ENCODE measurements at places on chromosomes 12 and 14.

DNA sequence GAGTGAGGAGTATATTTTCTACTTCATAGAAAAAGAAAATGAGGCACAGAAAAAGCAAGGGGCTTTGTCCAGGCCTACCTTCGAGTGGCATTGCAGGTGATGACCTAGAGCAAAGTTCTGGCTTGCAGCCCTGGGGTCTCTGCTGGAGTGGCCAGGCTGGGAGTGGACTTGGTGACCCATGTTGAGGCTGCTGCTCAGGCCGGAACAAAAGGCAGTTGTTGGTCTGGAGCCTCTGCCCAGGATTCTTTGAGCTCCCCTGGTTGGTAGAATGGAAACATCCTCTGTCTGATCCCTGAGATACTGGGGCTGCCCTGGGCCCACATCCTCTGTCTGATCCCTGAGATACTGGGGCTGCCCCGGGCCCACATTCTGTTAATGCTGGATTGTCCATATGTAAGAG lies 86.1 kb downstream of the ADCK1 start:
- DNase-seq, result no peak

GRCh38 chr12:68932128-68932960 lies 627 bp downstream of the CPM start:
- no peak for DNase-seq

GRCh38 chr12:120136093-120136770 lies 19.7 kb upstream of the RAB35 start:
- DNase-seq, result no peak

GRCh38 chr14:23640524-23641141 lies 4.5 kb downstream of the DHRS2 start:
- DNase-seq, result no peak

- DNase-seq, result no peak
Measured at GRCh38 chr14:103434868-103435442, 49.7 kb downstream of the MARK3 start.

GRCh38 chr12:112684742-112685141 lies 106.8 kb upstream of the RPH3A start:
- DNase-seq, result no peak

DNA sequence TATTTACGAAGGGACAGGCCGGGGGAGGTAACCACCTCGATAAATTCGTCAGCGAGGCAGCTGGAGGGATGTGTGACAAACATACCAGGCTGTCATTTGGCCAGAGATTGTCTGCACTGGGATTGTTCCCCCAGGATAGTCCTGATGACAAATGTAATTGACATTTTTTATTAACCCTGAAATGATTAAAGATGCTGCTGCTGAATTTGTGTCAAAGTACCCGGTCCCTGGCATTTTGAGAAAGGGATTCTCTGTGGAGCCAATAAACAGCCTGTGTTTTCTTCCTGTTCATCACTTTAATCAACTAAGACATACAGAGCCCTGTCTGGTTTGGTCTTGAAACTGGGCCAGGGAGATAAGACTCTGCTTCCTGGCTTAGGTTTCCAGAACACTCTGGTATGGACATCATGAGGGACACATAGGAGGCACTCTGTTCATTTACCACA lies 117.6 kb downstream of the SLC25A47 start:
- no peak for DNase-seq

- DNase-seq, result no peak
Measured at GRCh38 chr14:85535991-85536832, 6.3 kb downstream of the FLRT2 start.

DNA sequence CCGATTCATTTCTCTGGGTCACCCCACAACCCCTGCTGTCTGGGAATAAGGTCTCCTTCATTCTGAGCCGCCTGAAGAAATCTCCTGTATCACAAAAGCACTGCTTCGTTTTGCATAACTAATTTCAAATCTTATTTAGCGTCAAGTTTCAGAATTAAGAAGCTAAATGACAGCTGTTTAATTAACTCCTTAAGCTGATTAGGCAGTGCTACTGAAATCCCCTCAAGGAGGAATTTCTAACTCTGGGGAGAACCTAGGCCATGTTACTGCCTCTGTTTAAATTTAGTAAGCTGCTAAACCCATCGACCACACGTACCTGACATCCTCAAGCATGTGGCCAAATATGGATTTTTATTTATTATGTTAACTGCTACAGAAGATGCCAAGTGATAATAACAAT lies 373.6 kb downstream of the GLT1D1 start:
- no peak for DNase-seq

DNA sequence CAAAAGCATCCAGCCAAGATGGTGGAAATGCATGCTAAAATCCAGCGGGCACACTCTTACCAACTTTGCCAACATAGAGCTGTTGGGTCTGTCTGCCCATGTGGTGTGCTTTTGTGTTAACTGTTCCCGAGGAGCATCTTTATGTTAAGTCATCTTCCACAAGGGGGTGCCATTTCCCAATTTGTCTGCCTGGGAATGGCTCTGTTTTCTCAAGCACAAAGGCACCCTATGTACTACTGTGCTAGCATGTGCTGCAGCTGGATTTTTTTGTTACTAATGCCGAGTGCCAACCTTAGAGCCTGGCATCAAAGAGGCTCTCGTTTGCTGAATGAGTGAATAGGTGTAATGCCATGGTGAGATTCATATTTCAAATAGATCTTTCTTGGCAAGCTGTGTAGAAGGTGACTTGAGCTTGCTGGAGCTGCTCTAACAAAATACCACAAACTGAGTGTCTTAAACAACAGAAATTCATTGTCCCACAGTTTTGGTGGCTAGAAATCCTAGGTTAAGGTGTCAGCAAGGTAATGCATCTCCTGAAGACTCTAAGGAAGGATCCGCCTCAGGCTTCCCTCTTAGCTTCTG lies 74.3 kb downstream of the TRHDE start:
- DNase-seq, result no peak

DNA sequence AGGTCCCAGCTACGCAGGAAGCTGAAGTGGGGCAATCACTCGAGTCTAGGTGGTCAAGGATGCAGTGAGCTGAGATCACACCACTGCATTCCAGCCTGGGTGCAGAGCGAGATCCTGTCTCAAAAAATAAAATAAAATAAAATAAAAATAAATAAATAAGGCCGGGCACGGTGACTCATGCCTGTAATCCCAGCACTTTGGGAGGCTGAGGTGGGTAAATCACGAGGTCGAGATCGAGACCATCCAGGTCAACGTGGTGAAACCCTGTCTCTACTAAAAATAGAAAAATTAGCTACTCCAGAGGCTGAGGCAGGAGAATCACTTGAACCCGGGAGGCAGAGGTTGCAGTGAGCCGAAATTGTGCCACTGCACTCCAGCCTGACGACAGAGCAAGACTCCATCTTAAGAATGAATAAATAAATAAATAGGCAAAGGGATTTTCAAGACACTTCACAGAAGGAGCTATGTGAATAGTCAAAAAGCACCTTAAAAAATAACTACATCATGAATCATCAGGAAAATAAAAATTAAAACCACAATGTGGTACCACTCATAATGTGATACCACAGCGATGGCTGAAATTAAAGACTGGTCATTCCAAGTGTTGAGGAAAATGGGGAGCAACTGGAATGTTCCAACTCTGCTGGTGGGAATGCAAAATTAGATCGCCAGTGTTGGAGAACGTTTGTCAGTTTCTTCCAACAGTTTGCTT lies 92.9 kb upstream of the TBX3 start:
- no peak for DNase-seq

DNA sequence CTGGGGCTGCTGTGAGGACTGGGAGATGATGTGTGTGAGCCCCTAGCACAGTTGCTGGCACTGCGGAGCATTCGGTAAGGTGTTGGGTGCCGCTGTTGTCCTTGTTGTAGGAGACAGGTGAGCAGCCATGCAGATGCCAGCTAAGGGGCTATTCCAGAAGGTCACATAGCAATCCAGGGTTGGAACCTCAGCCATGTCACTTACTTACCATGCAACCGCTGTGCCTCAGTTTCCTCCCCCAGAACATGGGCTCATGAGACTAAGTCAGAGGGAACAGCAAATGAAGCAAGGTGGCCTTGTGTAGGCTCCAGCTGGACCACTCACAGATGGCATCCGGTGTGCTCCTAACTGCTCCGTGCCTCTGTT lies 13.2 kb downstream of the DTX1 start:
- DNase-seq, result no peak

DNA sequence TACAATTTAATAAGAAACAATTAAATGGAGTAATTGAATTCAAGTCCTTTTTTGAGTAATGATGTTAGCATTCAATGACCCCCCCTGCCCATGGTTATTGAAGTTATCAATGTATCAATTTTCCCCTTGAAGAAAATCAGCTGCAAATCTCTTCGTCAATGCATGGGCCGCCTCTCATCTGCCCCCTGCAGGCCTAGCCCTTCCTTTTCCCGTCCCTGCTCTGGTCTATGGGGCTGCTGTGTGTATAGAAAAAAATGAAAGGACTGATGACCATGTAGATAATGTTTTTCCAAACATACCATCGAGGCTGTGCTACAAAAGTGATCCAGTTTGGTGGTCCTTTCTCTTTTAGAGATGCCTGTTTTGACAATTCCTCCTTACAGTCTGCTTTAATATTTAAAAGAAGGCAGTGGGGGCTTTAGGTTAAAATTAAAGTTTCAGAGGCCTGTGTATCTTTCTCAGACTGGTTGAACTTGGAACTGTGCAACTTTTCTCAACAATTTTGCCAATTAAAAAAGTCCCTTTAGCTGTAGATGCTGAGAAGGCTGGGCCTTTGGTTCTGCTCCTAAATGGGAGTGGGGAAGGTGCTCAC lies 98.4 kb downstream of the APAF1 start:
- DNase-seq, result no peak

DNA sequence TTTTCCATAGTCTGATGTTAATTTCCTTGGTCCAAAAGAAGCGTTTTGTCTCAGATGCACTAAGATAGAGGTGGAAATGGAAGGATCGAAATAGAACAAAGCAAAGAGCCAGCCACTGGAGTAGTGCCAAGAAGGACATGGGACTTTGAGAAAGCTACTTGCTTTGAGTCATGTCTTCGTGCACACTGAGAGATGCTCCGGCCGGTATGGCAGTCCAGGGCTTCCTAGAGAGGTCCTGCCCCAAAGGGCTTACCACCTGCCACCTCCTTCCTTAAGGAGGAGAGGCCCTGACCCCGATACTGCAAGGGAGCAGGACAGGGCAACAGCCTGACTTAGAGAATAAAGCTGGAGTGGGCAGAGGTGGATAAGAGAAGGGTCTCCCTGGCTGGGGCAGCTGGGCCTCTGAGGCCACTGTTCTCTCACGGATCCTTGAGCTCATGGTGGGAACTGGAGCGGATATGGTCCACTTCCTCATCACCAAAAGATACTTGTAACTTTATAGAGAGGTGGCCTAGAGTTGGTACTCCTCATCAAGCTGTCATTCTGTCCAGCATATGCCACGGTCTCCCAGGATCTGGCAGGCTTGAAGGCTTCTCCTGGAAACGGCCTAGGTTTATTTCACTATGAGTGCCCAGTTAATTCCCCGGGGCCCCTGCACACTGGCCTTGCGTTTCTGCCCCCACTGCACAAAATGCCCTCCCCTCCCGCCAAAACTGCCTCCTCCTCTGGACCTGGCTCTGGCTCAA lies 57.4 kb downstream of the FOXN3 start:
- no peak for DNase-seq

DNA sequence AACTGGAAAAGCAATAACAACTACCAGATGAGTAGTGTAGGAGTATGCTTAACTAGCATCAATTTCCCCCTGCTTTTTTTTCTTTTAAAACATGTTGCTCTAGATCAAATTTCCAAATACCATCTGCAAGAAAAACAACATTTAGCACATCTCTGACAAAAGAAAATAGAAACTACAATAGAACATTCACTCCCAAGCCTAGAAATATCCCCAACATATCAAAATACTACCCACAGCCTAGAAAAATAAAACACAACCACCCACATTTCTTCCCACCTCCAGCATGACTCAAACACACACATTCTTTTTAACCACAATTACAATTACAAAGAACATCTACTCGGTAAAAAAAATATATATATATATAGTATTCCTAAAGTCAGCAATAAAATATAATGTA lies 120.0 kb downstream of the PPFIA2 start:
- DNase-seq, result no peak

DNA sequence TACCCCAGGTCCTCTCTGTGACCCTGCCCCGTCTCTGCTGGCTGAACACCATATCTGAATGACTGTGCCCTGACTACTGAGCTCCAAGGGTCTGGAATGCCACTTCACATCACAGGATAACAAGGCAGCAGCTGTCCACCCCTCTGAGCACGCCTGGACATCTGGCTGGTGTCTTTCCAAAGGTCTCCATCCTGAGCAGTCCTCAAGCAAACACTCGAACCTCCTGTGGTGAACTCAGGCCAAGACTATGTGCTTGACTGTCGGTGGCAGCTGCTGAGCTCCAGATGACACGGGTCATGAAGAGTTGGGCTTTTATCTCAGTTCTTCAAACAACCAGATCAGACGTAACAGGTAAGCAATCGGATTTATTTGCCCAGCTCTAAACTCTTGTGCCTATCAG lies 117.2 kb upstream of the BCL2L14 start:
- DNase-seq, result no peak

DNA sequence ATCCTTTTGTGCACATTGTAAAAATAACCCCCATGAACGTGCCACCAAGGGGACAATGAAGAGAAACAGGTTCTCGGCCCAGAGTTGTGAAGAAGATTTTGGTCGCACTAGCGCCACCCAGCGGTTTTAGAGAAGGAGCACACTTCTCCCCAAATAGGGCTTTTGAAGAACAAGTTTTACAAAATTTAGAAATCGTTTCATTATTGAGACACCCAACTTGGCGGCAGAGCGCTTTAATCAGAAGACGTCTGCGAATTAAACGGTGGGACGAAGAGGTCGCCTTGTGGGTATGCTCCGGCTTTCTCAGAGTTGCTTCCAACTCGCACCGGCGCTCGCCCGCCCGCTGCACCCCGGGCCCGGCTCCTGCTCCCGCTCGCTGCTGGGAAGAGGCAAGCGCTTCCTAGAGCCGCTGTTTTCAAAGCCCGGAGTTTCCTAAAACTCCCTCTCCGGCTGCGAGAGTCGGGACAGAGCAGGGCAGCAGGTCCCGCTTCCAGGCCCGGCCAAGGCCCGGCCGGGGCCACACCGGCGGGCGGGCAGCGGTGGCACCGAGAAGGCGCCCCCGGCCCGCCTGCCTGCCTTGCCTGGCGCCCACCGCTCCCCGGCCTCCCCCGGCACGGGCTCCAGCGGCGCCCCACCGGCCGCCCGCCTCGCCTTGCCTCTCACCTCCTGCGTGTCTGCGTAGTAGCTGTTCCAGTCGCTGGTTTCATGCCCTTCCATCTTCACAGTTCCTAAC lies 645 bp downstream of the FOXA1 start:
- no peak for DNase-seq

GRCh38 chr12:210277-211141 lies 3.4 kb downstream of the SLC6A12 start:
- no peak for DNase-seq
